ENCODE measurements at places on chromosomes 2 and 18.

DNA sequence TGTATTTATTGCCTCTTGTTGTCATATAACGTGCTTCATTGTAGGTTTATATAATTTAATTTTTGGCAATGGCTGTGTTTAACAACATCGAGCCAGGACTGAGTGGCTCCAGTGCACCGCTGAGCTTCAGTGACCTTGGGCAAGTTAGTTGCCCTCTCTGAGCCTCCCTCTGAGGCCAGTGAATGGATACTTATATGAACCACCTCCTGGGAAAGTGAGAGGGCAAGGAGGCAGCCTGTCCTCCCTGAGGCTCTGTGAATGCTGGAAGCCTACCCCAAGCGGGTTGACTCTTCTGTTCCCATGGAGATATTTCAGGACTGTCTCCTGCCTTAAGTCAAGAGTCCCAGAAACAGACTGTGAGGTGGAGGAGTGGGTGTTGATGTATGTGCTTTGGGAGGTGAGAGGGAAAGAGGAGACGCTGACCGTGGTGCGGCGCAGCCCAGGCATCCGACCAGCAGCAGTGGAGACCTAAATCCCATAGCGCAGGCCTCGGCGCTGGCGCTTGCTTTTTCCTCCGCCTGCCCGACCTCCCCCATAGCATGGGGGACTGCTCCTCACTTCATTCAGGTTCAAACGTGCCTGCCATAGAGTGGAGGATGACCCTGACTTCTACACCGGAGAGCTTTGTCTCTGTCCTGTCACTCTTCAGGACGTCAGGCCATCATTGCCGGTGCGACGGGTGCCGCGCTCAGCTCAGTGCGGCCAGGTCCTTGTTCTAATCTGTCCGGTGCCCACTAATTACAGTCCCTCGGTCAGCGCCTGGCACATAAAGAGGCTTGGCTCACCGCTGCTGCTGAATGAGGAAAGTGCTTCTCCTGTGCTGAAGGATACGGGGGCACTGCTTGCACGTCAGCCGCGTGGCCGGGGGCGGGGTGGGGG, 167.3 kb upstream of the HS6ST1 start:
- no peak for DNase-seq

DNA sequence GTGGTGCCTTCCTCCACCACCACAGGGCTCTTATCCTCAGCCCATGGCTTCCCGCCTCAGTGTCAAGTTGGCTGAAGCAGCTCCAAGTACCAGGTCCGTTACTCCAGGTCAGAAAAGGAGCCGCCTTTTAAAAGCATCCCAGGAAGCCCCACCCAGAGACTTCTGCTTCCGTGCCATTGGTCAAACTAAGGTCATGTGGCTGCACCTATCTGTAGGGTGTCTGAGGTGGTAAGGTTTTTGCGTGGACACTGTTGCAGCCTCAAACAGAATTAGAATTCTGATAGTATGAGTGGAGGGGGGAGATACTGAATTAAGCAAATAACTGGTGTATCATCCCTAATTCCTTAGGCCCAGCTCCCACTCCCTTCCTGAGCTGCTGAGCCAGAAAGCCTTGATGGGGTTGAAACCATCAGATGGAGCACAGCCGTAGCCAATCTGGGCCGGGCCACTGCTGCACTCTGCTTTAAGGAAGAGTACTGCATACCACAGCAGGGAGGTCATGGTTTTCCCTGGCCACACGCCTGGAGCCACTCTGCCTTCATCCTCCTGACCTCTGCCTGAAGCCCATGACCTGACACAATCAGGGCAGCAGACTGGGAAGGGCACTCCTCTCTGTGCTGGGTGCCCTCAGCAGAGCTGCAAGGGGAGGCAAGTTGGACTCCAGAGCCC, 8.4 kb downstream of the TMEM247 start:
- no peak for DNase-seq

- DNase-seq, result no peak
Measured at GRCh38 chr18:59725142-59725541, 27.9 kb upstream of the CCBE1 start.

DNA sequence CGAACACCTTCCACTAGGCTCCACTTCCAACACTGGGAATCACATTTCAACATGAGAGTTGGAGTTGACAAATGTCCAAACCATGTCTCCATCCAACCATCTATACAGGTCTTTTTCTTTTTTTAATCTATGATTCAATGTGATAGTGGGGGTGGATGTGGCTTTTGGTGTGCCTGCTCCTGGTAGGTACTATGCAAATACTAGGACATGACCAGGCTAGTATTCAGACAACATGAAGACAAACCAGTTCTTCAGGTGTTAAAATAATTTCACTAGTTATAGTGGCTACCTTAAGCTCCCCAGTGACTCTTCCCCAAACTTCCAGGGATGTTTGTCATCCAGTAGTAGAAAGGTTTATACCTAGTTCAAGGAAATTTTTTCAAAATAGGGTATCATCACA, 387.5 kb downstream of the CDH2 start:
- DNase-seq, result no peak

- DNase-seq, result no peak
Measured at GRCh38 chr18:23689031-23689615, at the start of gene LAMA3. TSS of gene LAMA3 (plus strand) at chr18:23689453. CDS start at chr18:23689684, 231 bp downstream.

DNA sequence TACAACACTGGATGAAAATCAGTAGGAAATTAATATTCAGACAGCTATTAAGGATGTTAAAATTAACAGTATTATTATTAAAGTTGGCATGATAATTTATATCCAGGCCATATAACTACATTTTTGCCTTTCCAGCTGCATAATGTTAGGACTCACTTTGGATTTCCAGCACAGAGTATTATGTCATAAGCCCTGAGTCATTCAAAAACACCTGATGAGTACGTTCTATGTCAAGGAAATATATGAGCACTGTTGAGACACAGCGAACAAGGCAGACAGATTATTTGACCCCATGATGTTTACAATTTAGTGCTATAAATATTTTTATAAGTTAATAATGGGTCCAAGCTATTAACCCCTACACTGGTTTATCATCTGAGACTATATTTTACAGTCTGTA, 59.8 kb upstream of the RIT2 start:
- DNase-seq, result no peak

GRCh38 chr2:9690716-9691498, 60.1 kb upstream of the YWHAQ start:
- no peak for DNase-seq

DNA sequence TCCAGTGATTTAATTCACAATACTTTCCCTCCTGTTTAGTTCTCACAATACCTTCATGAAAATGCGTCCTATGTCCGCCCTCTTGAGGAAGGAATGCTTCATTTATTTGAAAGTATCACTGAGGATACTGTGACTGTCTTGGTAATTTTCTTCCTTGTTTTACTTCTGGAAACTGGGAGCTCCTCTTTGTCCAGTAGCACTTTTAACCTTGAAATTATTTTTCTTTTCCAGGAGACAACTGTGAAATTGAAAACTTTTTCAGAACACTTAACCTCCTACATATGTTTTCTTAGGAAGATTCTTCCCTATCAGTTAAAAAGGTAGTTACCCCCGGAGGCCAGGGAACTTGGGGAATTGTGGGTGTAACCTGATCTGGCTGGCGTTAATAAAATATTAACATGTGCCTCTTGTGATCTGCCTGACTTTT, 58.9 kb upstream of the STON1 start:
- DNase-seq, result no peak

DNA sequence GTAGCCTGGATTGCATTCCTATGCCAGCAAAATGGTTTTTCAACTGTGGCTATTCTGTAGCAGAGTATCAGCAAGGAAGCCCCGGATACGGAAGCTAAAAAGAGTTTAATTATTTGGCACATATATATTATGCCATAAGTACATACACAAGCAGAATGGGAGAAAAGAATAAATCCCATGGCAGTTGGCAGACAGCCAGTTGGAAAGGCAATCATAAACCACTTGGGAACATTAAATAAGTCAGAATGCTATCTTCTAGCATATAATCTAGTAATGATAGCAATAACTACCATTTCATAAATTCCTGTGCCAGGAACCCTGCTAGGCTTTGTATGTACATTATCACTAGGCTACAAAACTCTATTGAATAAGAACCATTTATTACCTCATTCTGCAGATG, 26.0 kb downstream of the GALNT5 start:
- no peak for DNase-seq

DNA sequence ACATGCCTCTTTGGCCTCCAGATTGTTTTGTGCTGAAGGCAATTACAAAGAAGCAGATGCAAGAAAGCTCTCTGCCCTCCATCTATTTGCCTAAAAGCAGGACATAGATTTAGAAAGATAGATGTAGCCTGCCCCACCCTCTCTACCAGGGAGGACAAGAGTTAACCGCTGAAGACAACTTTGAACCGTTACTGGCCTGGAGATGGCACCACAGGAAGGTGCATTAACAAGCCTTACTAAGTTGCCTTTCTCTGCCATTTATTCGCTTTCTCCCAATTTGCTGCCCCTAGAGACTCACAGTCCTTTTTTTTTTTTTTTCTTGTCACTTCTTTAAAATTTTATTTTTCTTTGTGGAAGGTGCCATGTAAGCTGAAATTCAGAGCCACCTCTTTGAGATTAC, 28.8 kb upstream of the RMDN2 start:
- no peak for DNase-seq

GRCh38 chr2:121598087-121598486, 51.2 kb downstream of the CLASP1 start:
- no peak for DNase-seq

GRCh38 chr2:156083763-156084493, 248.6 kb downstream of the NR4A2 start:
- no peak for DNase-seq

DNA sequence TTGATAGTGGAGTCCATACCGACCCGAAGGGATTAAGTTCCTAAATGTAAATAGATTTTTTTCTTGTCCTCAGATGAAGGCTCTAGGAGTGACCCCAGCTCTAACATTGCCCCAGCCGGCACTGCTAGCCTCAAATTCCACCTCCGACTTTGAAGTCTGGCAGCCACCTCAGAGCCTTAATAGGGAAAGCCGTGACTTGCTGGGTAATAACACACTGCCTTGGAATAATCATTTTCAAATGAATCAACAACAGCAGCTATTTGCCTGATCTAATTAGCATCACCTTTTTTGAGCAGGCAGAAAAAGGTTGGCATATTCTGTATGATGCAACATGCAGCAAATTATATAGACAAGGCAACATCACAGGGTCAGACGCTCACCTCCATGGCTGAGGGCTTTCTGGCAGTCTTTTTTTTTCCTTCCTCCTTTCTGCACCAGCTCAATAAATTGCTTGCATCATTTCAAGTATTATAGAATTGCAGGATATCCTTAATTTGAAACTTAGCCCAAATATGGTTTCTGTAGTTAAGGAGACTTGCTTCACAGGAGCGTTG, 276.5 kb upstream of the ATP5MC3 start:
- DNase-seq, result no peak

DNA sequence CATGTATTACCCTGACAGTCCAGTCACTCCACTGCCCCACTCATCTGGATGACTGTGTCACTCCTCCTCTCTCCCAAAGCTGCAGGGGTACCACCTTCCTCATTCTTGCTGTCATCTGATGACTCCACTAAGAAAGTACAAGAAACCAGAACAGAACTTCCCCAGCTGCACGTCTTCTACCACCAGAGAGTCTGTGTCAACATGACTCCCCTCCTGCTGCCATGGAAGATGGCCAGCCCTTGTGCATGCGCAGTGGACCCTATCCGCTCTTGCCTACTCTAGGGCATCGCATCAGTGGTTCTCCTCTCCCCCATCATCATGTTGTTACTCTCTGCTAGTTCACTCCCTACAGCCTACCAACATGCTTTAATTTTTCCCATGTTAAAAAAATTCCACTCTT, 14.5 kb upstream of the ST8SIA3 start:
- DNase-seq, result no peak

DNA sequence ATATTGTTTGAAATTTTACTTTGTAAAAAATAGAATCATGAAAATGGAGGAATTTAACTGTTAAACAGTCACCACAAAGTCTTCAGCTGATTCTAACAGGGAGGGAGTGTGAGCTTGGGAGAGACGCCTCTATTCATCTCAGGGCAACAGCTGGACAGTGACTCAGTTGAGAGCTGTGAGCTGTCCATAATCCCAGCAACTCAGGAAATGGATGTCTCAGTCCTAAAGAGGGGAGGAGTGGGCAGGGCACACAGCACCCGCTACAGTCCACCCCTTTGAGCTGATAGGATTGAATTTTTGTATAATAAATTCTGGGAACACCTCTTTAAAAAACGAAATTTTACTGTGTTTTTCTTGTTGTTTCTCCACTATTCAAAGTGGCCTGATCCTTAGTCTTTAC, 255.1 kb upstream of the THUMPD2 start:
- no peak for DNase-seq

DNA sequence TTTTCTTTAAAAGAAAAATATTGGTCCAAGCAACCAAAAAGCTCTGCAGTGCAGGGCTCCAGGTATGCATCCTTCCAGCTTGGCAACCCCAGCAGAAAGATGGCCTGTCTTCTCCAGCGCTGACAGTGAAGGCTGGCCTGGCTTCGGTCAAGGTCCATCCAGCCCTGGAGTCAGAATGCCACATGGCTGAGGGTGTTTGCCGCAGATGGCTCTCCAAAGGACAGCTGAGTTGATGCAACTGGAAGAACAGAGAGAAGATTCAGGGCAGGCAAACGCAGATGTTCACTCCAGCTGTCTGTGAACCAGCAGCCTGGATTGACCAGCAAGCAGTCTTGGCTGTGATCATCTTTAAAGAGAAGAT, 51.4 kb downstream of the MARCO start:
- no peak for DNase-seq

GRCh38 chr18:79241755-79242154, 154.0 kb upstream of the NFATC1 start:
- DNase-seq, result no peak

GRCh38 chr2:233260661-233261060, 9.2 kb downstream of the ATG16L1 start:
- no peak for DNase-seq

- DNase-seq, result no peak
Measured at GRCh38 chr2:240848900-240849680, 19.5 kb upstream of the AGXT start.

DNA sequence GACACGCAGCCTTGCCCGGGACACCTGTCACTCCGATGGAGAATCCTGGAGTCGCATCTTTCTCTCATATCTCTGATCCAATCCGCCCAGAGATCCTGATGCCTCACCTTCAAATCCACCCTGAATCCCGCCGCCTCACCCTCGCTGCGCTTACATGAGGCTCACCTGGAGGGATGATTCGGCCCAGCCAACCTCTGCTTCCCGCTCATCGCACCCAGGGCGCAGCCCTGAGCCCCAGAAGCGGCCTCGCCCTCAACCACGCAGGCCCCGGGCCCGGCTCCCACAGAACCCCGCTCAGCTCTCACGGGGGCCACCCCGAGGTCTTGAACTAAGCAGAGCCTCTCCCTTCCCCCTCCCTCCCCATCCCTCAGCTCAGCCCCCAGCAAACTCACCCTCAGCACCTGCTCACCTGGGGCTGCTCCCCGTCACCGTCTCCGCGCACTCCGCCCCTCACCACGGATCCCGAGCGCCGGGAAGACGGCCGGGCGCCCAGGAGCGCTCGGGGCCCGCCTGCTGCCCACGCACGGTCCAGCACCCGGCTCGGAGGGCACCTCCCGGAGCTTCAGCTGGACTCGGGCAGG, 160.0 kb downstream of the NDUFA10 start:
- no peak for DNase-seq

DNA sequence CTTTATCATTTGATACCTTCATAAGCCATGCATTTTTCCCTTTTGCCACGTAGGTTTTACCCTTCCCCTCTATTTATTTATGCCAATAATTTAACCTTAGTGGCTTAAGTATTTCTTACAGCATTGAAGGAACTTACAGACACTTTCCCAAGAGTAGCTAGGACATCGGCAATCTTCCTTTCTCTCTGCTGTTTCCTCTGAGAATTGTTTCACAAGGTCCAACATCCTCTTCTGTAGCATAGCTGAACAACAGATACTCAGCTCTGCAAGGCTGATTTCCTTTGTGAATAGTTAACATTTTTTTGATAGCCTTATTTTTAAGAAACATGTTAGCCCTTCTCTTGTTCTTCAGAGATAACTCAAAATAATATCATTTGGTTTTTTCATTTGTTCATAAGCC, 1.1 kb upstream of the GCA start:
- DNase-seq, result no peak
